ENCODE measurements at places on chromosomes 2 and 18.

- H3K4me1 ChIP-seq: peaks cover 19% of the 10 kb centered on the region
- no peaks in the 10 kb centered on the region for H3K36me3 ChIP-seq
- H3K27ac ChIP-seq: no peak overlapping the region
- no peaks in the 10 kb centered on the region for H3K27me3 ChIP-seq
Observed at GRCh38 chr2:172293952-172294351, 133.4 kb upstream of the ITGA6 start.

GRCh38 chr2:237514474-237515130 is 27.6 kb downstream of the MLPH start:
- DNase-seq: no peak
- H3K4me3 ChIP-seq: no peak overlapping the region
- H3K36me3 ChIP-seq: no peaks in the 10 kb centered on the region
- no peaks in the 10 kb centered on the region for H3K4me1 ChIP-seq
- H3K27ac ChIP-seq: no peak overlapping the region
- H3K27me3 ChIP-seq: no peaks in the 10 kb centered on the region

DNA sequence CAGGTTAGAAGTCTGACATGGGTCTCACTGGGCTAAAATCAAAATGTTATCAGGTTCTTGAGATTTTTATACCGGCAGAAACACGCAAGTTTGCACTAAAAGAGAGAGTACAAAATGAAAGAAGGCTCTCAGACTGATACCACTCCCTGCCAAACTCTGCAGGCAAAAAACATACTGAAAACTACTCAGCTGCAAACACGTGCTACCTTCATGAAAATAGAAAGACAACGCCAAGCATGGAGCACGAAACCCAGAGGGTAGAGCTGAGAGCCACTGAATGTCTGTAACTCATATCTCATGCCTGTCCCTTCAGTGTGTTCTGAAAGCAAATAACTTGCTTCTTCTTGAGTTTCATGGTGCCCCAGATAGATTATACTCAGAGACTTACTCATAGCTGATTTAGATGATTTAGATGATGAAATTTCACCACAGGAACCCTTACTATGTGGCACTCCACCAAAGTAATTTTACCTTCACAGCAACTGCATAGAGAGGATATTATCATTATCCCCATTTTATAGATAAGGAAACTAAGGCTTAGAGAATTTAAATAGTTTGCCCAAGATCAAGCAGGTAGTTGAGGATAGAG is 313.0 kb upstream of the SLC39A10 start:
- no peak for DNase-seq
- no peak overlapping the region for H3K27ac ChIP-seq
- no peaks in the 10 kb centered on the region for H3K4me1 ChIP-seq
- H3K4me3 ChIP-seq: no peak overlapping the region
- no peaks in the 10 kb centered on the region for H3K36me3 ChIP-seq

GRCh38 chr2:160308915-160309314 is 108.8 kb upstream of the ITGB6 start:
- no peak overlapping the region for H3K4me3 ChIP-seq
- no peak overlapping the region for H3K27ac ChIP-seq
- no peaks in the 10 kb centered on the region for H3K27me3 ChIP-seq
- no peaks in the 10 kb centered on the region for H3K36me3 ChIP-seq

DNA sequence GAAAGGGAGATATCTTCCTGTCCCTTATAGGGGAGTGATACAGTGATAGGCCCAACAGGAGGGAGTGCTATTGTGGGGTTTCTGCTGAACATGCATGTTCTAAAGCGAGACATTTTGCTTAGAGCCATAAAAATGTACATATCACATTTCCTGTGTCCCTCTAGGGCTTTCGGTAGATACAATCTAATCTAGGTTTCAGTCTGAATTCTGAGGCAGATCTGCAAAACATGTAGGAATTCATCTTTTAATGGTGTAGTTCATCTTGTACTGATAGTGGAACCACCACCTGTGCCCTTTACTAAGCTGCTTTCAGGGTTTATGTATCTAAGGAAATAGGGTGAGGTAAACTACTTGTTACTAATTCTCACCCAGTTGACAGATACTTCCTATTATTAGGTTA is 73.8 kb downstream of the SPTBN1 start:
- DNase-seq: no peak
- no peak overlapping the region for H3K27ac ChIP-seq
- H3K4me1 ChIP-seq: no peaks in the 10 kb centered on the region

- no peaks in the 10 kb centered on the region for H3K27me3 ChIP-seq
Observed at GRCh38 chr18:51361130-51361860, 163.8 kb upstream of the MEX3C start.

GRCh38 chr2:68556381-68556780 is 87.0 kb upstream of the PROKR1 start:
- no peak overlapping the region for H3K27ac ChIP-seq
- no peaks in the 10 kb centered on the region for H3K27me3 ChIP-seq
- H3K4me3 ChIP-seq: no peak overlapping the region
- DNase-seq: no peak

DNA sequence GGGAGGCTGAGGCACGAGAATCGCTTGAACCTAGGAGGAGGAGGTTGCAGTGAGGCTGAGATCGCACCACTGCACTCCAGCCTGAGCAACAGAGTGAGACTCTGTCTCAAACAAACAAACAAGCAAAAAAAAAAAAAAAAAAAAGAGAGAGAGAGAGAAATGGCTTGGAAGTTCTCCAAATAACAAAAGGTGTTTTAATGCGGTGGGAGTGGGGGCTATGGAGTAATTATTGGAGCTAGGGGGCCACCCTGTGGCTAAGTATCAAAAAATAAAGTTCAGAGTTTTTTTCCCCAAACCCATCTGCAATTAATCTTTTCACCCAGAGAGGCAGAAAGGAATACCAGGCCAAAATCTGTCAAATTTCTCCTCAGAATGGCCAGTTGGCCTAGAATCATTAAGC is 23.0 kb upstream of the CEP68 start:
- peaks cover 9% of the 10 kb centered on the region for H3K4me1 ChIP-seq
- DNase-seq: no peak
- H3K4me3 ChIP-seq: no peak overlapping the region
- no peaks in the 10 kb centered on the region for H3K36me3 ChIP-seq
- no peak overlapping the region for H3K27ac ChIP-seq
- no peaks in the 10 kb centered on the region for H3K27me3 ChIP-seq

DNA sequence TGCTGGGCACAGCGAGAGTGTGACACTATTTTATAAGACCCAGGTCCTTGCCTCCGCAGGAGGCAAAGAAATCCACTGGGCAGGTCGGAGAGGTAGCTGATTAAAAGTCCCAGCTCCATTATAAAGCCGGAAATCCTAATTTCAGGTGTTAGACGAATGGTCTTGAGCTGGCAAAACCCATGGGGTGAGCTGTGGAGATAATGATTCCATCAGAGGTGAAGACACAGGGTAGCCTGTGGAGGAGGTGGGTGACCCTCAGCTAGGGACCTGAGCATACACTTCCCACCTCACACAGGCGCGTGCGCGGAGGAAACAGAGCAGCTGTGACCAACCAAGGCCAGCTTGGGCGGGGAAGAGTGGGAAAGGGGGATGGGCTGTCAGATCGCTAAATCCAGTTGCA is 201.7 kb upstream of the CXCR4 start:
- no peak overlapping the region for H3K4me3 ChIP-seq
- H3K4me1 ChIP-seq: peaks cover 18% of the 10 kb centered on the region
- DNase-seq: no peak
- H3K27me3 ChIP-seq: no peaks in the 10 kb centered on the region
- H3K27ac ChIP-seq: no peak overlapping the region

DNA sequence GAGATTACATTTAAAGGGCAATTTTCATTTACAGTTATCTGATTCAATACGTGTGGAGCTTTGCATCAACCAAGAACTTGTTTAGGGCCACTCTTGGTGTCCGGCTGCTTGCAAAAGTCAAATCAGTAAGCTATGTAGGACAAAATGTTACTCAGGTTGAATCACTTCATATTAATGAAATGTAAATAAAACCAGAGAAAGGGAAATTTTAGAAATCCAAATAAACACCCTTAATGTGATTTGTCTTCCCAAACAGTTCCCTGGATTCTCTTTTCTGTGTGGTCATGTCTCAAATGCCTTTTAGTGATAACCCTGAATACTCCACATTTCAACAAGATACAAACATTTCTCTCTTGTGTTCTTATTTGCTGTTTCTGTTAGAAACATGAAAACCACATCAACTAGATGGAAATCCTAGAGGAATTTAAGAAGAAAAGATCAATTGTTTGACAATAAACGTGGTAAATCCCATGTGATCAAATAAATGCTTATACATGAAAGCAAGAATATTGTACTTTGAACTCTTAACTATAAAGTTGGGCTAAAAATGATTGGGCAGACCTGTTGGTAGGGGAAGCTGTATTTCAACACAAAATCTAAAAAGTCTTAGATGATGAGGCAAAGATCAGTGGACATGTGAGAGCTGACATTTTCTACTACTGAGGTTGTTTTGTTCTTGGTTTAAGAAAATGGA is 101.3 kb downstream of the CDC42EP3 start:
- no peak for DNase-seq
- no peaks in the 10 kb centered on the region for H3K4me1 ChIP-seq
- no peaks in the 10 kb centered on the region for H3K36me3 ChIP-seq
- H3K27ac ChIP-seq: no peak overlapping the region
- no peak overlapping the region for H3K4me3 ChIP-seq

GRCh38 chr2:71600555-71600954 is 147.2 kb downstream of the DYSF start:
- H3K27ac ChIP-seq: no peak overlapping the region
- H3K4me1 ChIP-seq: peaks cover 29% of the 10 kb centered on the region
- no peaks in the 10 kb centered on the region for H3K36me3 ChIP-seq
- H3K4me3 ChIP-seq: no peak overlapping the region
- no peaks in the 10 kb centered on the region for H3K27me3 ChIP-seq

DNA sequence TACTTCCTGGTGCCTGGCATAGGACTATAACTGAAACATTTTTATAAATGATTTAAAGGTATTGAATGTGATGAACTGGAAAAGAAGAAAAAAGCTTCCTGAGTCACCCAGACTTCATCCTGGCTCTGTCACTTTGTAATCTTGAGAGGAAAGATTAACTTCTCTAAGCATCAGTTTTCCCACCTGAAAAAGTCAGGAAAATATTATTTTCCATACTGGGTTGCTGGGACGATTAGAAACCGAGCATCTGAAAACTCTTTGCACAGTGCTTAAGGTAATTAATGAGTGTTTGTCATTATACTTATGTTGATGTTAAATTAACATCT is 71.8 kb downstream of the FMNL2 start:
- peak overlapping the region; percentile 22 for H3K4me3 ChIP-seq
- DNase-seq: no peak
- H3K27ac ChIP-seq: no peak overlapping the region
- H3K36me3 ChIP-seq: no peaks in the 10 kb centered on the region
- peaks cover 60% of the 10 kb centered on the region for H3K4me1 ChIP-seq

GRCh38 chr2:86556508-86556907 is 6.7 kb downstream of the CHMP3 start:
- H3K27me3 ChIP-seq: no peaks in the 10 kb centered on the region
- H3K27ac ChIP-seq: no peak overlapping the region
- no peak for DNase-seq
- no peak overlapping the region for H3K4me3 ChIP-seq
- no peaks in the 10 kb centered on the region for H3K36me3 ChIP-seq

GRCh38 chr2:27730261-27730662 is 41.3 kb upstream of the MRPL33 start:
- no peak for DNase-seq
- H3K27me3 ChIP-seq: peaks cover 8% of the 10 kb centered on the region

- no peak for DNase-seq
- no peaks in the 10 kb centered on the region for H3K4me1 ChIP-seq
- H3K27me3 ChIP-seq: no peaks in the 10 kb centered on the region
Observed at GRCh38 chr2:26273501-26273900, 28.8 kb downstream of the HADHB start.

GRCh38 chr18:22439447-22439846 is 21.7 kb upstream of the CTAGE1 start:
- H3K4me1 ChIP-seq: peaks cover 1% of the 10 kb centered on the region
- no peak for DNase-seq
- H3K4me3 ChIP-seq: no peak overlapping the region
- H3K27me3 ChIP-seq: no peaks in the 10 kb centered on the region

- no peak for DNase-seq
- no peaks in the 10 kb centered on the region for H3K36me3 ChIP-seq
- no peaks in the 10 kb centered on the region for H3K27me3 ChIP-seq
Observed at GRCh38 chr2:229591611-229592010, 122.7 kb downstream of the DNER start.

- no peak overlapping the region for H3K27ac ChIP-seq
- no peaks in the 10 kb centered on the region for H3K27me3 ChIP-seq
- no peaks in the 10 kb centered on the region for H3K4me1 ChIP-seq
Observed at GRCh38 chr2:37337620-37338280, 6.7 kb upstream of the QPCT start.

DNA sequence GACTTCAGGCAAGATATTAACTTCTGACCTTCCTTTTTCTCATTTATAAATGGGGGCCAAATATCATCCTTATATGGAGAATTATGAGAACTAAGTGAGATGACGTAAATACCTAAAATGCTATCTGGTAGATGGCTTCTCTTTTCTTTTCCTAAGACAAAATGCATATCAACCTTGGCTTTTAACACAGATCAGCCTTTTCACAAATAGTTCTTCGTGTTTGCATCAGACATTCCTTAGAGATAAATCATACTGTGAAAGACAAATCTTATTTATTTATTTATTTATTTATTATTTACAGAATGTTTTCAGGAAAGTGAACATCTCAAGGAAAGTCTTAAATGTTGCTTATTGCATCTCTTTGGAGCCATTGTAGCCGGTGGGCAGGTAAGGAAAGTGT is 62.8 kb downstream of the NBEAL1 start:
- no peak overlapping the region for H3K4me3 ChIP-seq
- no peak for DNase-seq
- no peaks in the 10 kb centered on the region for H3K4me1 ChIP-seq
- no peak overlapping the region for H3K27ac ChIP-seq
- no peaks in the 10 kb centered on the region for H3K27me3 ChIP-seq
- no peaks in the 10 kb centered on the region for H3K36me3 ChIP-seq

DNA sequence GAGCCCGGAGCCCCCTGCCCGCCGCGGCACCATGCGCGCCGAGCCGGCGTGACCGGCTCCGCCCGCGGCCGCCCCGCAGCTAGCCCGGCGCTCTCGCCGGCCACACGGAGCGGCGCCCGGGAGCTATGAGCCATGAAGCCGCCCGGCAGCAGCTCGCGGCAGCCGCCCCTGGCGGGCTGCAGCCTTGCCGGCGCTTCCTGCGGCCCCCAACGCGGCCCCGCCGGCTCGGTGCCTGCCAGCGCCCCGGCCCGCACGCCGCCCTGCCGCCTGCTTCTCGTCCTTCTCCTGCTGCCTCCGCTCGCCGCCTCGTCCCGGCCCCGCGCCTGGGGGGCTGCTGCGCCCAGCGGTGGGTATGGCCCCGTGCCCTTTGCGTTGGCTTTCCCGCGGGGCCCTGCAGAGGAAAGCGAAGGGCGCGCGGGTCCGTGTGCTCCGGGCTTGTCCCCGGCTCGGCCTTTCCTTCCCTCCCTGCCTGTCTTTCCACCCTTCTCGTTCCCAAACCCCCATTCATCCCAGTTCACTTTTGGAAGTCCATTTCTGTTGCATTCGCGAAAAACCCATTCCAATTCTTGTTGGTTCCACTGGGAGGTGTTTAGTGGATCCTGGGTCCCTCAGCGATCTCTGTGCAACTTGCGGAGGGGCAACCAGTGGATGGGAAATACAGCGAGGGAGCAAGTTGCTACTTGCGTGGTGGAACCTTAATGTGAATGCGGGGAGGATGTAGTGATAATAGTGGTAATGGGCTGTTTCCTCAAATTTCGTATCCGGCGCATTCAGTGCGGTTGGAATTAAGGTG is 599 bp downstream of the ADAM23 start:
- H3K4me3 ChIP-seq: peak overlapping the region; percentile 99
- no peaks in the 10 kb centered on the region for H3K36me3 ChIP-seq
- H3K27ac ChIP-seq: peak overlapping the region; percentile 38
- peaks cover 24% of the 10 kb centered on the region for H3K27me3 ChIP-seq

GRCh38 chr2:198711484-198711883 is 746.3 kb downstream of the SATB2 start:
- H3K27ac ChIP-seq: no peak overlapping the region
- H3K4me1 ChIP-seq: no peaks in the 10 kb centered on the region
- H3K27me3 ChIP-seq: no peaks in the 10 kb centered on the region
- no peak for DNase-seq
- H3K36me3 ChIP-seq: no peaks in the 10 kb centered on the region

All from neural progenitor cell (in vitro differentiated cells).